ENCODE measurements at places on chromosomes 2 and 18.

DNA sequence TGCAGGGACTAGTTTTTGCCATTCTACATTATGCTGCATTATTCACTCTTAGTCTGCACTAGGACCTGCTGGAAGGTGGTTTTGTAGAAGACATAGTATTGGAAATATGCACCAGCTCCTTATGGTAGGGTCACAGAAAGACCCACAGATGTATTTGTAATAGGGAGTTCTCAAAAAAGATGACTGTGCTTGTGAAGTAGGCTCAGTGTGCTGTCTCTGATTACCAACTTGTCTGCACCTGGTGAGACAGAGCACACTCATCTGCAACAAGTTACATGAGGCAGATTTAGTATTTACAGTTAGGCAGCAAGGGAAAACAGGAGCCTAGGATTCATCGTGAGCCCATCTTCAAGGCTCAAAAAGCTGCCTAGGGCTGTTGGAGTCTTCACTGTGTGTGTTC is 29.4 kb downstream of the RHBDD1 start:
- DNase-seq, result no peak

DNA sequence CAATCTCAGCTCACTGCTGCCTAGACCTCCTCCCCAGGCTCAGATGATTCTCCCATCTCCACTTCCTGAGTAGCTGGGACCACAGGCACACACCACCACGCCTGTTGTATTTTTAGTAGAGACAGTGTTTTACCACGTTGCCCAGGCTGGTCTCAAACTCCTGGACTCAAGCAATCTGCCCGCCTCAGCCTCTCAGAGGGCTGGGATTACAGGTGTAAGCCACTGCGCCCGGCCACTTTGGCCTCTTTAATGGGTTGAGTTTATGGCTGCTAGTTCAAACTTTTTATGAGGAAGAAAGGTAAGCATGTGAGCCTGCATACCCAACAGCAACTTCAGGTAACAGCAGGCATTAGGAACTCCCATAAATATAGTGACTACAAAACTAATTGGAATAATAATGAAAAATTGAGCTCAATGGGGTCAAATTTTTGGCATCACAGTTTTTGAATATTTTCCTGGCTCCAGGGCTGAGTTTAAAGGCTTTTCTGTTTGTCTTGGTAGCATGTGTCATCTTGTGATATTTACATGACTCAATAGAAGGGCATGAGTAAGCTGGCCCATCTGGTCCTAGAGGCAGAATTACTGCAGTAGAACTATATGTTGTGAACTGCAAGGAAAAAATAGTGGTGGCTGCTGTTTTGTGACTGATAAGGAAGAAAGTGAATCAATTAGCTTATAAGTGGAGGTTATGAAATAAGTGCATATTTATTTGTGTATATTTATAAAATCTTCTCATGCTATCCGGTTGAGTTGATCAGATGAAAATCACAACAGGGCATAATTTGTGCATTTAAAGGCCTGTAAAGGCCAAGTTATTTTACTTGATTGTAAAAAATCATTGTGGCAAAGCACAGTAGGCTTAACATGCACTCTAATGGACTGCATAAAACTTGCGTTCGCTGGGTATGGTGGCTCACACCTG is 24.8 kb downstream of the GALM start:
- peak; percentile 70 for DNase-seq

GRCh38 chr18:25223211-25223610 is 128.8 kb downstream of the ZNF521 start:
- no peak for DNase-seq

DNA sequence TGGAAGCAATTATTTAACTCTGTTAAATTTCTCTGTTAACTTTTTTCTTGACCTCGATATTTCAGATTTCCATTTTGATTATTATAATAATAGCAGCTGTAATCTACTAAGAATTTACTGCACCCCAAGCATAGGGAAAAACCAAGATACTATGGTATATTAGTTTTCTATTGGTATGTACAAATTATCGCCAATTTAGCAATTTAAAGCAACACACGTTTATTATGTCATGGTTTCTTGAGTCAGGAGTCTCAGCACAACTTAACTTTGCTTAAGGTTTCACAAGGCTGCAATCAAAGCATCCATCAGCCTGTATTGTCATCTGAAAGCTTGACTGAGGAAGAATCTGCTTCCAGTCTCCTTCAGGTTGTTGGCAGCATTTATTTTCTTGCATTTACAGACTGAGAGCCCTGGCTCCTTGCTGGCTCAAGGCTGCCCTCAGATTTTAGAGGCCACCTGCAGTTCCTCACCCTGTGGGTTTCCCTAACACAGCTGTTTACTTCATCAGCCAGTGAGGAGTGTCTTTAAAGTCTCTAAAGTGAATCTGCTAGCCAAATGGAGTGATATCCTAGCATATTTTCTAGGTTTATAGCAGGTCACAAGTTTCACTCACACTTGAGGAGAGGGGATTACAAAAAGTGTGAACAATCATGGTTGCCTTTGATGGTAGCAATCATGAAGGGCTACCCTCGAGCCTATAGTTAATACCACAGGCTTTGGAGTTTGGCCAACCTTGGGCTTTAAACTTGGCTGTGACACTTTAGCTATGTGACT is 4.4 kb upstream of the VPS54 start:
- no peak for DNase-seq

GRCh38 chr18:21203542-21204241 is 38.3 kb upstream of the GREB1L start:
- no peak for DNase-seq

GRCh38 chr2:118835746-118836410 is 11.6 kb downstream of the EN1 start:
- no peak for DNase-seq

DNA sequence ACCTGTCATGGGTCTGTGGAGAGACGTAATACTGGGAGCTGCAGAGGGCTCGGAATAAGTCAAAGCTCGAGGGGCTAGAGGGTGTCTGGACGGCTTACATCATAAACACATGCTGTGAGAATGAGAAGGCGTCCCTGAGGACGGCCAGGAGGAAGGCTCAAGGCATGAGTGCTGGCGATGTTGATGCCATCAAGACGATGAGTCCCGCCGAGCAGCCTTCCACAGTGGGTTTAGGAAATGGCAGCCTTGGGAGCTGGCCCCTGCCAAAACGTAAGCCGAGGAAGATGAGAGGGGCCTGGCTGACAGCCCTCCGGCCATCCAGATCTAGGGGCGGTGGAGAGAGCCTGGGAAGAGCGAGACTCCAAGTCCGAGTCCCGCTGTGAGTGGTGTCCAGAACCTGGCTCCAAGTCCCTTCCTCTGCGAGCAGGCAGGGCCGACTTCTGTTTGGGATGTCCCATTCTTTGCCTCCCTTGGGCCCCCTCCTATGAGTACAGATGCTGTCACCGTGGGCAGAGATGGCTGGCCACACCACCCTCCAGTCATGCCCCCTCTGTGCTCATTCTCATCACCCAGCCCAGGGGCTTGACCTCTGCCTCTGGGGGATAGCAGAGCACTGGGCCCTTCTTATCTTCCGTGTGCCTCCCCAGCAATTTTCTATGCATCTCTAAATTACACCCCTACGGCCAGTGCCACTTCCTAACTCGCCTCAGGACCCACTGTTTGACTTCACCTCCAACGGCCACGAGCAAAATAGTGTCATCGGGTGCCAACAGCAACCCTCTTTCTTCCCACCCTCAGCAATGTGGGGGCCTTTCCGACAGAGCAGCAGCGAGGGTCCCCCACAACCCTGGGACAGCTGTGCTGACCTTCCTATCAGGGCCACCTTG is 175.7 kb downstream of the FAM210A start:
- no peak for DNase-seq

- DNase-seq, result no peak
These were observed 78.0 kb downstream of the SOWAHC start for GRCh38 chr2:109692013-109692743.
